ENCODE measurements at places on chromosomes 6 and 20.

GRCh38 chr20:43681468-43681942 lies 14.6 kb downstream of the MYBL2 start:
- peak; percentile 36 for DNase-seq

- peak; percentile 75 for DNase-seq
These were observed 637.6 kb downstream of the RNF144B start for GRCh38 chr6:19024737-19025136.

DNA sequence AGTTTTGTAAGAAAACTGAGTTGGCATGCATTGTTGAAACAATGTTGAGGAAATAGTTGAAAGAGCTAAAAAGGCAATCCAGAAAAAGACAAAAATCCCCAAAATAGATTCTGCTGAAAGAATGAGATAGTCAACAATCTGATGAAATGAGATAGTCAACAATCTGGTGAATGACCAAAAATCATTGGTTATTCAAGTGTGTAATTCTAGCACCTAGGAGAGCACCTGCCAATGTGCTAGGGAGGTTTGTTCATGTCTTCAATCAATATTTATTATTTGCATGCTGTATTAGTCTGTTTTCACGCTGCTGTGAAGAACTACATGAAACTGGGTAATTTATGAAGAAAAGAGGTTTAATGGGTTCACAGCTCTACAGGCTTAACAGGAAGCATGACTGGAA lies 307.1 kb upstream of the HSF2 start:
- DNase-seq, result no peak

- DNase-seq, result no peak
These were observed 182.7 kb upstream of the CCN2 start for GRCh38 chr6:132133736-132134445.

DNA sequence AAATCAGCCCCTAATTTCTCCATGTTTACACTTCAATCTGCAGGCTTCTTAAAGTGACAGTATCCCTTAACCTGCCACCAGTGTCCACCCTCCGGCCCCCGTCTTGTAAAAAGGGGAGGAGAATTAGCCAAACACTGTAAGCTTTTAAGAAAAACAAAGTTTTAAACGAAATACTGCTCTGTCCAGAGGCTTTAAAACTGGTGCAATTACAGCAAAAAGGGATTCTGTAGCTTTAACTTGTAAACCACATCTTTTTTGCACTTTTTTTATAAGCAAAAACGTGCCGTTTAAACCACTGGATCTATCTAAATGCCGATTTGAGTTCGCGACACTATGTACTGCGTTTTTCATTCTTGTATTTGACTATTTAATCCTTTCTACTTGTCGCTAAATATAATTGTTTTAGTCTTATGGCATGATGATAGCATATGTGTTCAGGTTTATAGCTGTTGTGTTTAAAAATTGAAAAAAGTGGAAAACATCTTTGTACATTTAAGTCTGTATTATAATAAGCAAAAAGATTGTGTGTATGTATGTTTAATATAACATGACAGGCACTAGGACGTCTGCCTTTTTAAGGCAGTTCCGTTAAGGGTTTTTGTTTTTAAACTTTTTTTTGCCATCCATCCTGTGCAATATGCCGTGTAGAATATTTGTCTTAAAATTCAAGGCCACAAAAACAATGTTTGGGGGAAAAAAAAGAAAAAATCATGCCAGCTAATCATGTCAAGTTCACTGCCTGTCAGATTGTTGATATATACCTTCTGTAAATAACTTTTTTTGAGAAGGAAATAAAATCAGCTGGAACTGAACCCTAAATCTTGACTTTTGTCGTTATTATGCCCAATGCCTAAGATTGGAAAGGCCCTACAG lies 4.5 kb downstream of the SOX4 start:
- peak; percentile 31 for DNase-seq

GRCh38 chr6:135784507-135784906 lies 67.0 kb upstream of the PDE7B start:
- no peak for DNase-seq
